ENCODE measurements at places on chromosomes 5 and 9. TPM values are rescaled to one million over a fixed set of nuclear protein-coding genes. Genes with fewer than 3 reads are reported as not detected.

IFNA13 gene
- not detected for total RNA-seq

ECSCR gene
- not detected for total RNA-seq

PCDHAC1 gene
- total RNA-seq = 5.8 TPM

MCTP1 gene
- total RNA-seq = 1.4 TPM

SLC45A2 gene
- total RNA-seq = not detected

- peaks cover 79% of the 10 kb centered on the region for H3K27me3 ChIP-seq
- H3K4me1 ChIP-seq = peaks cover 20% of the 10 kb centered on the region
- H3K4me3 ChIP-seq = no peak overlapping the region
- no peak overlapping the region for H3K27ac ChIP-seq
- no peak for DNase-seq
Observed at GRCh38 chr9:77011973-77012821, 7.3 kb upstream of the FOXB2 start.

- no peak overlapping the region for H3K4me3 ChIP-seq
Observed at GRCh38 chr5:170278611-170279458, 18.7 kb downstream of the LCP2 start.

- H3K27me3 ChIP-seq = no peaks in the 10 kb centered on the region
- H3K4me3 ChIP-seq = no peak overlapping the region
- H3K36me3 ChIP-seq = no peaks in the 10 kb centered on the region
- H3K27ac ChIP-seq = no peak overlapping the region
- H3K4me1 ChIP-seq = peaks cover 28% of the 10 kb centered on the region
Observed at GRCh38 chr5:17169507-17169906, 47.9 kb upstream of the BASP1 start.

DNA sequence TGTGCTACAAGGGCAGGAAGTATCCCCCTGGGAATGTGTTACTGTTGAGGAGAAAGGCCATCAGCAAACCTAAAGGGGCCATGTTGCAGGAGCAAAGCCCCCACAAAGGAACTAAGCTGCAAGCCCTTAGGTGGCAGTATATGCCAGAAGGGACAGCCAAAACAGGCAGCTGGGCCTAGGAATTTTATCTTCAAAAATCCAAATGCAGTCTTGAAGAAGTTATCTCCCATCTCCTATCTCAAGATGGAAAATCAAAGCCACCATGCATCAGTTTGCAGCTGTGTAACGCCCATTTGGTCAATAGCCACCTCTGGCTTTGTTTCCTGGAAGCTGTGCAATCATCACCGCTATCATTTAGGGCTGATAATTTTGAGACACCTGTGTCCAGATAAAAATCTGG is 400.3 kb downstream of the ARHGEF28 start:
- H3K4me3 ChIP-seq = no peak overlapping the region
- DNase-seq = no peak
- no peaks in the 10 kb centered on the region for H3K36me3 ChIP-seq
- peaks cover 3% of the 10 kb centered on the region for H3K27me3 ChIP-seq

DNA sequence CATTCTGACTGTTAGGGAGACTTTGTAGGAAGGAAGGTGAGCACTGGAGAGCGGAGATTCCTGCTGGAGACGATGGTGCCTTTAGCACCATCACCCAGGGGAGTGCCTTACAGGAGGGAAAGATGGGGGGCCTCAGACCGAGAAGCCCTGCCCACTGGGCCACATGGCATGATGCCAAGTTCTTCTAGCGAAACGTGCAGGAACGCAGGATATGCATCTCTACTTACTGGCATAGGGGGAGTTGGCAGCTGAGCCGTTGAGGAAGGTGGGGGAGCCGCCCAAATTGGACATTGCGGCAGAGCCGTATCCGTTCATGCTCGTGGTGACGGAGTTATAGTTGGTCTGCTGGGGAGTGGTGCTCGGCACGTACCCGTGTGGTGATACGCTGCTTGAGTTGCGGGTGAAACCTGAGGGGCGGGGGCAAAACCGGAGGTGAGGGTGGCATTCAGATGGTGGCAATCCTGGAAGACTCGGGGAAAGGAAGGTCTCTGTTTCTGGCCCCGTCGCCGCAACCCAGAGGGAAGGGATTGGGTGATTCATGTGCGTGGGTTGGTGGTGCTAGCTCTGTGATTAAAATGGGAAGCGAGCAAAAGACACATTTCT is 387.7 kb downstream of the EBF1 start:
- H3K27ac ChIP-seq = no peak overlapping the region
- no peak for DNase-seq
- H3K36me3 ChIP-seq = peaks cover 59% of the 10 kb centered on the region
- H3K4me3 ChIP-seq = no peak overlapping the region
- H3K4me1 ChIP-seq = peaks cover 22% of the 10 kb centered on the region

GRCh38 chr5:160287378-160288051 is 24.8 kb downstream of the CCNJL start:
- peaks cover 3% of the 10 kb centered on the region for H3K36me3 ChIP-seq
- H3K4me1 ChIP-seq = peaks cover 24% of the 10 kb centered on the region
- no peak overlapping the region for H3K4me3 ChIP-seq
- no peaks in the 10 kb centered on the region for H3K27me3 ChIP-seq
- DNase-seq = no peak

DNA sequence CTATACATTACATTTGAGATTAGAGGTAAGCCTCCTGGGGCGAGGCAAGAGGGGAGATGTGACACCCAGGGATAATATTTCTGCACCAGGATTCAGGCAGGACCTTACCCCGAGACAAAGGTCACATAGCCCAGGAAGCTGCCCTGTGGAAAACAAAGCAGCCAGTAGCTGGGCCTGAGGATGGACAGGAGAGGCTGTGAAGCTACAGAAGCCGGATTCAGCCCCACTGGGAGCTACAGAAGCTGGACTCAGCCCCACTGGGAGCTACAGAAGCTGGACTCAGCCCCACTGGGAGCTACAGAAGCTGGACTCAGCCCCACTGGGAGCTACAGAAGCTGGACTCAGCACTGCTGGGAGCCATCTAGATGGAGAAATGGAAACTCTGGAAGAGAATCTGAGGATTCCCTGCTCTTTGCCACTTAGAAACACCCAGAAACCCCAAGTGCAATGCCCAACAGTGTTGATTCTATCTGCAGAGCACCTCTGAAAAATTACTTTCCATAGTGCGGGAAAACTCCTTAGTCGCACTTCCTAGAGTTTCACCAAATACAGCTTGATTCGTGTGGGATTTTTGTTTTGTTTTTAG is 46.5 kb upstream of the ZFR start:
- H3K4me3 ChIP-seq = no peak overlapping the region
- DNase-seq = no peak
- H3K36me3 ChIP-seq = no peaks in the 10 kb centered on the region
- H3K4me1 ChIP-seq = peaks cover 9% of the 10 kb centered on the region
- no peak overlapping the region for H3K27ac ChIP-seq

DNA sequence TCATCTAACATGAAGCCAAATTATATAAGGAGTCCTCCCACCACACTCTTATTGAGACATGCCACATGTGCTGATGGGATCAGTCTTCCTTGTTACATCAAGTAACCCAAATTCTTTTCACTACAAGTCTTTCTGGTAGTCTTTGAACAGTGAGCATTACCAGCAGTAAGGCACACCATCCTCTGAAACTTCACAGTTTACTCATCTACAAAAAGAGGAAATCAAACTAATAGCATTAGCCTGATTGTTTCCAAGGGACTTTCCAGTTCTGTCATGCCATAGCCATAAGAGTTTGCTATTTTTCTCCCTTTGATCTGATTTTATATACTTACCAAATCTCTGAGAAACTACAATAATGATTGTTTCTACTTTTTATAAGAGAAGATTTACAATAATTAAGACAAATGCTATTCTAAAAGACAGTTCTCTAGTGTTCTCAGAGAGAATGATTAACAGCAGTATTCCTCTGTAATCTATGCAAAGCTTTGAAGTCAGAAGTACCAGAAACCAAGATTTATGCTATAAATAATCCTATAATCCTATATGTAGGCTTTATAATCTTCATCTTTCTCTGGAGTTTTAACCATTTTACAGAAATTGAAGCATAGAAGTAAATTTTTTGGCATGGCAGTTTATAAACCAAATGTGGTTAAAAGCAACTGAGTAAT is 166.2 kb upstream of the ACO1 start:
- H3K27ac ChIP-seq = no peak overlapping the region
- DNase-seq = no peak
- H3K36me3 ChIP-seq = no peaks in the 10 kb centered on the region
- H3K4me3 ChIP-seq = no peak overlapping the region
- H3K4me1 ChIP-seq = no peaks in the 10 kb centered on the region

GRCh38 chr9:268616-269015 is 54.0 kb downstream of the DOCK8 start:
- H3K36me3 ChIP-seq = no peaks in the 10 kb centered on the region
- no peaks in the 10 kb centered on the region for H3K4me1 ChIP-seq
- no peak for DNase-seq
- H3K27ac ChIP-seq = no peak overlapping the region
- H3K27me3 ChIP-seq = peaks cover 4% of the 10 kb centered on the region
- no peak overlapping the region for H3K4me3 ChIP-seq

DNA sequence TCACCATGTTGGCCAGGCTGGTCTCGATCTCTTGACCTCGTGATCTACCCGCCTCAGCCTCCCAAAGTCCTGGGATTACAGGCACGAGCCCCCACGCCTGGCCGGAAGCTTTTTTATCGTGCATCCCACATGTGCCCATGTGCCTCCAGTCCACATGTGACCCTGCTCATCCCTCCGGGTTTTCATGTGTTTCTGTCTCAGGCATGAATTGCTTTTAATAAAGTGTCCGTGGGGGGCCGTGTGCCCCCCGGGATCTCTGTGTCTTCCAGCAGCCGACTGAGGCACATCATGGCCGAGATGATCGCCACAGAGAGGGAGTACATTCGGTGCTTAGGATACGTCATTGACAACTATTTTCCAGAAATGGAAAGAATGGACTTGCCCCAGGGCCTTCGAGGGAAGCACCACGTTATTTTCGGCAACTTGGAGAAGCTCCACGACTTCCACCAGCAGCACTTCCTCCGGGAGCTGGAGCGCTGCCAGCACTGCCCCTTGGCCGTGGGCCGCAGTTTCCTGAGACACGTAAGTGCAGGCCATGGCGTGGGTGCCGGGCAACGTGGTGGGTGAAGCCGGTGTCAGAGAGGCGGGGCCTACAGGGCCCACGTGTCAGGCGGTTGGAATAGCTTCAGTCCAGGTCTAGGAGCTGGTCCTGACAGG is 22.1 kb upstream of the LRRC14B start:
- DNase-seq = peak; percentile 96

- no peak for DNase-seq
- H3K27ac ChIP-seq = peak overlapping the region; percentile 55
- H3K4me1 ChIP-seq = peaks cover 18% of the 10 kb centered on the region
- no peaks in the 10 kb centered on the region for H3K36me3 ChIP-seq
- no peak overlapping the region for H3K4me3 ChIP-seq
- H3K27me3 ChIP-seq = no peaks in the 10 kb centered on the region
Observed at GRCh38 chr5:151870820-151871219, 53.8 kb downstream of the GLRA1 start.

DNA sequence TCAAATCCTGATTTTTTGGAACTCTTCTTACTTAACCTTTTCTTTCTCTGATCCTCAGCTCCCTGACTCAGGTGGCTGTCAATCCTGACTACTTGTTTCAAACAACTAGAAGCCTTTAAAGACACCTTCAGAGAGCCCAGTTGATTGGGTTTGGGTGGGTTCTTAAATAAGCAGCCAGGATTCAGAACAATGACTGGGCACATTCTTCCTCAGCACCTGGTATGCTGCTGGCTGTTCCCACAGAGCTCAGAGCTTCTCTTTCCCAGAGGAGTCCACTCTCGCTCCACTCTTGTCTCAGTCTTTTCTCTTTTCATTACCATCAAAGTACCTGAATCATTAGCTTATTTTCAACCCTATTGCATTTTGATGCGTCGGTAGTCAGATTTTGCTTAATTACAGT is 22.5 kb downstream of the PCSK5 start:
- no peak overlapping the region for H3K4me3 ChIP-seq
- peaks cover 4% of the 10 kb centered on the region for H3K36me3 ChIP-seq
- DNase-seq = no peak
- H3K4me1 ChIP-seq = no peaks in the 10 kb centered on the region
- no peak overlapping the region for H3K27ac ChIP-seq

GRCh38 chr9:38368731-38369130 is 23.8 kb upstream of the ALDH1B1 start:
- DNase-seq = no peak
- H3K4me1 ChIP-seq = peaks cover 2% of the 10 kb centered on the region
- peaks cover 2% of the 10 kb centered on the region for H3K27me3 ChIP-seq

DNA sequence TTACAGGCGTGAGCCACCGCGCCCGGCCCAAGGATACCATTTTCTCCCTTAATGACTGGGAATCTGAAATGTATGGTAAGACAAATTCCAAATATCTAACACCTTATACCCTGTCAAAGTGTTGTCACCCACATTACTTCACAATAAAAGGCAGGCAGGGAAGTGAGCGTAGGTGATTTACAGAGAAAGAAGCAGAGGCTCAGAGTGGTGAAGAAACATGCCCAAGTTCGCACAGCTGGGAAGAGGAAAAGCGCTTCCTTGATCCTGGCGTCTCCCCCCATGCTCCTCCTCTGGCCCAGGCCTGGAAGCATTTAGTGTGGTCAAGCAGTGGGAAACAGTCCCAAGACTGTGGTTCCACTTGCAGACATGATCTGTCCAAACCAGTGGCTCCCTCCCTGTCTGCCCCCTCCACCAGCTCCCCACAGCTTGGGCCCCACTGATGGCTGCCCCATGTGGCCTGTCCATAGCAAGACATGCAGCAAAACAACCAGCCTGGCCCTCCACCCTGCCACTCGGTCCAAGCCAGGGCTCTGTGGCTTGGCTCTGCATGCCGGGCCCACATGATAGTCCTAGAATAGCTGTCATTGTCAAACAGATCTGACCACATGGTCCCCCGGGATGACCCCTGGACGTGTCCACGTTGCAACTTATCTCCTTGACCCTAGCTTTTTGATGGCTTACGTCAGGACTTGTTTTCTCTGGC is 107.2 kb downstream of the TTLL11 start:
- H3K4me3 ChIP-seq = no peak overlapping the region
- peaks cover 34% of the 10 kb centered on the region for H3K4me1 ChIP-seq
- peaks cover 10% of the 10 kb centered on the region for H3K36me3 ChIP-seq
- H3K27ac ChIP-seq = peak overlapping the region; percentile 95
- no peaks in the 10 kb centered on the region for H3K27me3 ChIP-seq
- DNase-seq = no peak

DNA sequence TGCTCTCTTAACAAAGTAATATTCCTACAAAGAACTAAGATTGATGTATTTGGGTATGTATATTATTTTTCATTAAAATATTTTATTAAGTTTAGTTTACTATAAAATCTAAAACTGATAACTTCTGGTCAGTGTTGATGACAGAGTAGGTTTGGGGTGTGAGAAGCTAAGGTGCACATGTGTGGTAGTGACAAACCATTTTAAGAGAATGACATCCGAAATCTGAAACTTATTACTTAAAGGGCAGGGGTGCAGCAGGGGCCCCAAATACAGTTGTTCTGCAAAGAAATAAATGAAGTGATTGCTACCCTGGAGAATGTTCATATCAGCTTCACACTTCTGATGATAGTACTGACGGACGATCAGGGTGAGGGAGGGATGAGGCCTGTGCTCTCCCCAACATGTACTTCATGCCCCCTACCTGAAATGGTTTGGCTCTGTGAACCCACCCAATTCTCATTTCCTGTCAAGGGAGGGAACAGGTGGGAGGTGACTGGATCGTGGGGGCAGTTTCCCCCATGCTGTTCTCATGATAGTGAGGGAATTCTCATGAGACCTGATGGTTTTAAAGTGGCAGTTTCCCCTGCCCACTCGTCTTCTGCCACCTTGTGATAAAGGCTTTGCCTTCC is 125.3 kb upstream of the RFX3 start:
- no peaks in the 10 kb centered on the region for H3K4me1 ChIP-seq
- peaks cover 2% of the 10 kb centered on the region for H3K27me3 ChIP-seq
- H3K36me3 ChIP-seq = peaks cover 4% of the 10 kb centered on the region
- no peak overlapping the region for H3K4me3 ChIP-seq

Data from chondrocyte (in vitro differentiated cells).